ENCODE measurements at places on chromosomes 1 and 21. TPM values are rescaled to one million over a fixed set of nuclear protein-coding genes. Genes with fewer than 3 reads are reported as not detected.

GRCh38 chr1:96207936-96208335, 513.6 kb upstream of the PTBP2 start:
- no peak for DNase-seq

GRCh38 chr1:151611288-151611790, 511 bp upstream of the SNX27 start:
- DNase-seq: no peak

FAM163A gene
- 0.11 TPM for total RNA-seq

NBL1 gene
- 26.9 TPM for total RNA-seq

RGS13 gene
- not detected for total RNA-seq

DNA sequence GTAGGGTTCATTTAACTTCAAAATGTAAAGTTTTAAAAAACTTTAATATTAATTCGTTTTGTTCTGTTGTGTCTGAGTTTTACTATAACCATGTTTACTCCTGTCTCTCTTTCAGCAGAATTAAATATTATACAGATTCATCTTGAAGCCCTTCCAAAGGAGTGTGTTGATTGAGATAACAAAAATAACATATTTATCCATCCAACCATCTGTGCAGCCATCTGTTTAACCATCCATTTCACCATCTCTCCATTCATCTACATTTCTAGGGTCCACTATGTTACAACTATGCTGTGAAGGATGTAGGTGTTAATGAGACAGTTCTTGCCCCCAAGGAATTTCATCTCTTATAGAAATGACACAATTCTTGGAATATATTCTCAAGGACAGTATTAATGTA, 36.0 kb upstream of the GNG12 start:
- no peak for DNase-seq

DNA sequence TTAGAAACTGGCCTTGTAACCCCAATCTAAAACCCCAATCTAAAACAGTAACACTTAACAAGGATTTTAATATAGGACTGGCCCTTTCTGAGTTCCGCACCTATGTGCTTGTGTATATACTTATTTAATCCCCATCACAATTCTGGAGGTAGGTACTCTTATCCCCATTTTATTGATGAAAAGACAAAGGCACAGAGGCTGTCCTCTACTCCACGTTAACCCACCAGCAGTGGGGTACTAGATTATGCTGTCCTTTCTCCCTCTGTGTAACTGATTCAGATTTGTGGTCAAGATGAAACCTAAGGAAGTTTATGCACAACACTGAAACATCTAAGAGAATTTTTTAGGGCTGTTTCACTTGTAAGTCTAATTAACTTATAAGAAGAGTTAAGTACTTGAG, 175.3 kb downstream of the RERE start:
- DNase-seq: no peak

IL24 gene
- total RNA-seq: not detected

OR2L8 gene
- not detected for total RNA-seq

DNA sequence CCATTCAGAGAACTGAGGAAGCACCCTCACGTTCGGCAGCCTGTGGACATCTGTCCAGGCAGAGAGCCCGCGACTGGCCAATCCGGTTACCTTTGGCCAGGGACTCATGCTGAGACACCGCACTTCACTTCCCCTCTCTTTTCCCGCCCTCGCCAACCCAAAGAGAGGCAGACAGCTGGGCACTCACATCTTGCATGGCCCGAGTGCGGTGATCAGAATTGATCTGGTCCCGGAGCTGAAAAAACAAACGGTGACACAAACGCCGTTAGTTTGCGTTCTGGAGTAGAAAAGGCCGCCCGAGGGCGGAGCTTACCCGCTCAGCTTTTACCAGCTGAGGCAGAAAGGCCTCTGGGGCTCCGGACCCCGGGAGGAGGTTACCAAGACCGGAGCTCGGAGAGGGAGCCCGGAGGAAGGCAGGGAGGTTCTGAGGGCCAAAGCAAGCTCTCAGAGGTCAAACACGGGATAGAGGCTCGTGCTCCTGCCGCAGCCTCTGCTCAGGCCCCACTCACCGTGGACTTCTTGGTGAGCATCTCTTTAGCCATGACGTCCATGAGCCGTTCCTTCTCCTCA, 376 bp downstream of the SF3A3 start:
- peak; percentile 68 for DNase-seq
